ENCODE measurements at places on chromosomes 2 and 18.

- DNase-seq: no peak
Observed at GRCh38 chr2:11411244-11411643, 54.7 kb downstream of the E2F6 start.

GRCh38 chr2:197072533-197072932, 146.0 kb upstream of the PGAP1 start:
- DNase-seq: no peak

DNA sequence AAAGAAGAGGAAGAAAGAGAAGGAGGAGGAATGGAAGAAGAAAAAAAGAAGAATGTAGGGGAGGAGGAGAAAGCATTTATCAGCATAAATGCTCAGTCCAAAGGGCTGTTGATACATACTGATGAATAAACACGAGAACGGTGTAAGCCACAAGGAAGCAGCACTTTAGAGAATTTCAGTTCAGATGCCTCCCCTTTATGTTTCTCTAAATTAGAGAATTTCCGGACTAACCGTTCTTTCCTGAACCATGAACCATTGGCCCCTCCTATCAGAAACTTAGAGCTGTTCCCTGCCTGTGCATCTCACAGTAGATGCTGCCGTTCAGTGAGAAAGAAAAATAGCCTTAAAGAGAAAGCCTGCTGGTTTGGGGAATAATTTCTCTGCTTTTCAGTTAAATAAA, 49.2 kb upstream of the TUBA3D start:
- DNase-seq: no peak

DNA sequence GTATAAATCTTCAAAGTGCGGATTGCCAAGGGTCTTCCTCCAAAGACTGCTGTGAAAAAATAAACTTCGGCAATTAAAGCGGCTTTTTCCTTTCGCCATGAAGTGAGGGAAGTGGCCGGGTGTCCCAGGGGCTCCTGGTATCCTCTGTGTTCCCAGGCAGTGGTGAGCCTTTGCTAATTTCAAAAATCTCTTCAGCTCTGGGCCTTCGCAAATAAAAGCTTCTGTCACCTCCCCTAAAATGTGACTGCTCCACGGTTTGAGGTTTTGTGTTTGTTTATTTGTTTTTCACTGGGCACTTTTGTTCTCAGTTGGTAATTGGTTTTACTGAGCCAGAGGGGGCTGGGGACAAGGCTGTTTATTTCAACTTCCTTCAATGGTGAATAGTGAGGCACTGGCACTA, 270.1 kb upstream of the POU3F3 start:
- DNase-seq: no peak

GRCh38 chr2:191797942-191798876, 48.7 kb downstream of the CAVIN2 start:
- DNase-seq: no peak

DNA sequence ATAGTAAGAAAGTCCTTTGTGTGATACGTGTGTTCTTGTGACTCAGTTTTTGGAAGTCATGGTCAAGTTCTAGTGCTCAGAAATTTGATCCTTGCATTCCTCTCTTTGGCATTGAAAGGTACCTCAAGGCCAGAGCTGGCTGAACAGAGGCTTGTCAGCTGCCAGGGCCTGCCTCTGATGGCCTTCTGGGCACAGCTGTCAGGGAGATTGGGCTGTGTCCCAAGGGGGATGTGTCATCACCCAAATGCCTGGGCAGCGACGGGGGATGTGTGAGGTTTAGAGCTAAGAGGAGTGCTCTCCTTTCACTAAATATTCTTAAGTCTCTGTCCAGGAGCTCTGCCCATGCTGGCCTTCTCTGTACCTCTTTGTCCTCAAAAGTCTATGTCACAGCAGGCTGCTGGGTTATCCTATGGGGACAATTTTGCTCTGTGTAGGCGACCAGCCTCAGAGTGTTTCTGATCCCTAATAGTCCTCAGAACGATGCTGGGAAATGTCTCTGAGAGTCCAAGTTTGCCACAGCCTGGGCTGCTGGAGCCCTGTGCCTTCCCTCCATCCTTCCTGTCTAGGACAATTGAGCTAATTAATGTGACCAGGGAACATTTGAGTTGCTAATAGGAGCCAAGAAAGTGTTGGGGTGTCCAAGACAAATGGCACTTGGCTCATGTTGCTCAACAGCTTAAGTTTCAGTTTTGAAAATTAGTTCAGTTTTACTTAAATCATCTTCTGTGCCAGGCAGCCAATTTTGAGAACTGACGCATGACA, 115.4 kb upstream of the ZNF521 start:
- DNase-seq: no peak

- no peak for DNase-seq
Observed at GRCh38 chr18:8863427-8863826, 158.1 kb downstream of the MTCL1 start.

DNA sequence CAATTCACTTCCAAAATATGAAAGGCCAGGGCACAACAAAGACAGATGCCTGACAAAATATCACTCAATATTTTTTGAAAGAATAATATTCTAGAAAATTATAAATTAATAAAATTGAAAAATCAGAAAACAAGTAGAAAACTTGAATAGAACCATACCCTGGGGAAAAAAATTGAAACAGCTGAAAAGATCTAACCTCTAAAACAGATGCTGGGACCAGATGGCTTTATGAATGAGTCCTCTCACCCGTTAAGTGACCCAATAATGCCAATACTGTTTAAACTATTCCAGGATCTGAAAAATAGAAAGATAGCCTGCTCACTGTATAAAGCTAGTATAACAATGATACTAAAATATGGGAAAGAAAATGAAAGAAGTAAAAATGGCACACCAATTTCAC, 322.3 kb upstream of the VWC2L start:
- no peak for DNase-seq

DNA sequence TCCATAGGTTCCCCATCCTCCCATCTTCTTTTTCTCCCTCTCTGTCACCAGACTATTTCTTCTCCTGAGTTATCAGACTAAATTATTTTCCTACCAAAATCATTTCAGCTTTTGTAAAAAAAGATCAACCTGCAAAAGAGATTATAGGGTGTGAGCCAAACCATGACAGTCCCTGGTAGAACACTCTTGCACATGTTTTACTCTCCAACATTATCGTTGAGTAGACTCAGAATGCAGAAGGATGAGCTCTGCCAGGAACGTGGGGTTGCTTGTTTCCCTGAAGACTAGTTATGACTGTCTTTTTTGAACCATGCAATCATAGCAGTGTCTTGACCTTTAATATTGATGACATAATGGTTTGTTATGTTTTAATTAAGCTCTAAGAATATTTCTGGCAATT, 360.1 kb upstream of the VWC2L start:
- DNase-seq: no peak

GRCh38 chr2:72341639-72342038, 194.0 kb upstream of the CYP26B1 start:
- DNase-seq: no peak

DNA sequence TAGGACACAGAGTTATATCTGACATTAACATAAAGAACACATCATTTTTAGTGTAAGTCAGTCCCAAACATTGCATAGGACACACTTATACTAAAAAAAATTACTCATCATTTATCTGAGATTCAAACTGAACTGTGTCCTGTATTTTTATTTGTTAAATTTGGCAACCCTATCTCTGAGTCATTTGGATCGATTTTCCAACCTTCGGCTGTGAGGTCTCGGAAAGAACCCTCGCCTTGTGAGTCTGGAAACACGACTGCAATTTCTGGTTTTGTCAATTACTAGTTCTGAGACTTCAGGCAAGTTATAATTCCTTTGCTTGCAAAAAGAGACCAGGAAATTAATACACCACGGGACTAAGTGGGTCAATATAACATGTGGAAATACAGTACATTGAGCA, 14.0 kb downstream of the ATP8B1 start:
- DNase-seq: no peak

All from activated CD4-positive, alpha-beta T cell treated with anti-CD3 and anti-CD28 coated beads, Interleukin-2, amount 50 U/mL, for 4 hours (primary cell).